ENCODE measurements at places on chromosomes 2 and 18.
A peak's percentile ranks its signal among the peaks of the same experiment; 100 is the strongest.

DNA sequence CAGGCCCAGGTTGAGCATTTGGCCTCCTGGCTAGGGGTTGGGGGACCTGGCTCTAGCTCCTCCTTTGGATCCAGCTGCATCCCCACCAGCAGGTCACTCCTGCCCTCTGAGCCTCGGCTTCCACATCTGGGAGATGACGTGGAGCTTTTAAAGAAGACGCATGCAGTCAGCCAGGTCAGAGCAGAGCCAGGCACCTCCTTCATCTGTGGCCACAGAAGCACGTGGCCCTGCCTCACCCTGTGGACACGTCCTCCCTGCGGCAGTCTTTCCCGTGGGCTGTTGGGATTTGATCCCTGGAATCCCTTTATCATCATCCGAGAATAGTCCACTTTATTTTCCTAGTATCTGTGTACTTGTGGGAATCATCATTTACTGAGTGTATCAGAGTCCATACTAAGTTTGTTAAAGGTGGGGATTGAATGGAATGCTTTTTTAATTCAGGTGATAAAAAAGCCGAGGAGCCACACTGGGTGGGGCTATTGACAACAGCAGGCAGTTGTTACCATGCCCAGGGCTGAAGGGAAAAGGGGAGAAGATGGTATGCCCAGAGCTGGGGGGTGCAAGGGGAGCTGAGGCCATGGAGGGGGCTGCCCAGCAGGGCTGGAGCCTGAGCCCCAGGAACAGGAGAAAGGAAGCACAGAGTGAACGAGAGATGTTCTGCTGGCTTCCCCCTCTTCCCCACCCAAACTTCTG lies 170.1 kb downstream of the LAMA1 start:
- DNase-seq, result no peak

DNA sequence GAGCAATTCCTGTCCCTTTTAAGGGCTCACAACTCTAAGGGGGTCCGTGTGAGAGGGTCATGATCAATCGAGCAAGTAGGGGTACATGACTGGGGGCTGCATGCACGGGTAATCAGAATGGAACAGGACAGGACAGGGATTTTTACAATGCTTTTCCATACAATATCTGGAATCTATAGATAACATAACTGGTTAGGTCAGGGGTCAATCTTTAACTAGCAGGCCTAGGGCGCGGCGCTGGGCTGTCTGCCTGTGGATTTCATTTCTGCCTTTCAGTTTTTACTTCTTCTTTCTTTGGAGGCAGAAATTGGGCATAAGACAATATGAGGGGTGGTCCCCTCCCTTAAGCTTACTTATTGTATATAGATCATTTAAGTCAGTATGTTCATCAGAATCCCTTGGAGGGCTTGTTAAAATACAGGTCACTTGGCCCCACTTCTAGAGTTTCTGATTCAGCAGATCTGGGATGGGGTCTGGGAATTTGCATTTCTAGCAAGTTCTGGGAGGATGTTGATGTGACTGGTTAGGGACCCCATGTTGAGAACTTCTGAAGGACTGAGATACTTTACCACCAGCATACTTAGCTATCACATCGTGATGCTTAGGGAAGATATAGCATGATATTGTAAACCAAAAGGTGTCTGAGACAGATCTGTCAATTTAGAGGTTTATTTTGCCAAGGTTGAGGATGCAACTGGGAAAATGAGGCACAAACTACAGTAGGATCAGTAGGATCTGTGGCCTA lies 2.8 kb upstream of the INPP4A start:
- DNase-seq, result no peak

- no peak for DNase-seq
Observed at GRCh38 chr2:233044974-233045605, 12.6 kb downstream of the NEU2 start.

DNA sequence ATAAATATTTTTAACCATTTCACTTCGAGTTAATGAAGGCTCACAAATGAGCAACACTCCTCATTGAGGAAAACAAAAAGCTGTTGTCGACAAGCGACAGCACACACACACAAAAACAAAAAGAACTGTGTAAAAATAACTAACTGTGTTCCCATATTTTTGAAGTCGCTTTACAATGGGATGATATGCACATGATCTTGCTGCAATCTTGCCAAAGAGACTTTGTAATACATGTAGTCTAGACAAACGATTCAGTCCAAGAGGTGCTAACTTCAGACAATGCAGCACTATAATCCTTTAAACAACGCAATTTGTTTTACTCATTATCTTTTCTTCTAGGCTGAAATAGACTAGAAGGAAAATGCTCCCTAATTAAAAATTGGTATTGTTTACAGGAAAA lies 7.2 kb upstream of the USP34 start:
- DNase-seq, result no peak

GRCh38 chr2:64640153-64641044 lies 13.3 kb downstream of the SERTAD2 start:
- no peak for DNase-seq

GRCh38 chr2:231909631-231910030 lies 16.6 kb downstream of the NPPC start:
- DNase-seq, result no peak

GRCh38 chr2:8565399-8566154 lies 116.3 kb upstream of the ID2 start:
- no peak for DNase-seq

DNA sequence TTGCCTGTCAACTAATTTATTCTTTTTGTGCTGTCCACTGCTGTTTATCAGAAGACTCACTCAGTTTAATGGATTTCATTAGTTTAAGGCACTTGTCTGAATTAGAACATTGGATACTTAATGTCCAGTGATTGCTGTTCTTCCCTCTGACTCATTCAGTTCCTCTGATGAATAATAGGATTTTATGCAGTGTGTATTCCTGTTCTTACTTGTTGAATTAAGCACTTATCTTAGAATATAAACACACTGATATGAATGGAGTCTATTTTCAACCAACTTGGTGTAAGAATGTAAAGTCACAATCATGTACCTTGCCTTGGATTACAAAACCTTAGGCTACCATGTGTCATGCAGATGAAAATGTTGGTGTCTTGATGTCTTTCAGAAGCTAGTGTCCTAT lies 87.0 kb upstream of the PROKR1 start:
- DNase-seq, result no peak

- no peak for DNase-seq
Observed at GRCh38 chr2:151616760-151617339, 117.4 kb downstream of the NEB start.

DNA sequence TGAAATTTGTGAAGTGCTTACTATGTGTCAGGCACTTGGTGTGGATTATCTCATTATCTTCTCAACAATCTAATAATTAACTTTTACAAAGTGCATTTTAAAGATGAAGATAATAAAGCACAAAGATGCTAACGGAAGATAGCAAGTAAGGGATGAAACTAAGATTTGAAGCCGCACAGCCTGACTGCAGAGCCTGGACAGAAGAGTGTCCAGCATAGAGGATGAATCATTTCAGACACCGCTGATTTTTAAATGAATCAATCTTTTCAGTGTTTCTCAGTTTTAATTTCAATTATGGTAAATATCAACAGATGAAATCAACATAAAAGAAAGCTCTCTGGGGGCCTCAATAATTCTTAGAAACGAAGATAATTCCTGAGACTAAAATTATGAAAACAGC lies 24.5 kb upstream of the STAM2 start:
- DNase-seq, result no peak

DNA sequence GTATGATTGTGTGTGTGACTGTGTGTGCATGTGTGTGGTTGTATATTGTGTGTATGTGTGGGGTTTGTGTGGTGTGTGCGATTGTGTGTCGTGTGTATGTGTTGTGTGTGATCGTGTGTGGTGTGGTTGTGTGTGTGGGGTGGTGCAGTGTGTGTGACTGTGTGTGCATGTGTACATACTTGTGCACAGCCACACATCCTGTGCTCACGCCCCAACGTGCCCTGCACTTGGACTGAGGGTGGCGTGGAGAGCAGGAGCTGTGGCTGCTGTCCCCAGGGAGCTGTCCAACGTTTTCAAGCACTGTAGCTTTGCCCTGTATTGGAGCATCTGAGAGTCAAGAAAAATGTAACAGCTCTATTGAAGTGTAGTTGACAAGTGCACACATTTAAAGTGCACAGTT lies 243.2 kb upstream of the HDAC4 start:
- DNase-seq, result no peak

- DNase-seq, result no peak
Observed at GRCh38 chr2:158808426-158808825, 13.3 kb downstream of the DAPL1 start.

- no peak for DNase-seq
Observed at GRCh38 chr2:99403084-99403483, 65.9 kb downstream of the EIF5B start.

GRCh38 chr2:175282300-175282699 lies 100.8 kb upstream of the ATP5MC3 start:
- peak; percentile 58 for DNase-seq

DNA sequence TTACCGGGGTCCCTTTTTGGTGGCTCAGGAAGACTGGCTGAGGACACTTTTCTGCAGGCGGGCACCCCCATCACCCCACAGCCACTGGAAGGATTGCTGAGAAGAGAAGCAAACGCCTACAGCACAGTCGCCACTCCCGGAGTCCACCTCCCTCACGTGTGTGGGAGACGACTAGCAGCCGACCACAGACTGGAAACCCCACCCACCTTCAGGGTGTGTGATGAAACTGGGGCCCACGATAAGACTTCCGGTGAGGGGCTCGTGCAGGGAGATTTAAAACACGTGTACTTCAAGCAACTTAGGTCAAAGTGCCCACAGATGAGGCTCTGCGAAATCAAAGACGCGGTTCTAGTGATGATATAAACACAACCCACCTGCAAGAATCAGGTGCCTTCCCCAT lies 26.3 kb downstream of the MBP start:
- DNase-seq, result no peak

All from D341Med (cell line).